NCI-H1436 treated with DMSO at 0.1 percent for 48 hours (cell line): ENCODE measurements at places on chromosomes 5 and 9.

DNA sequence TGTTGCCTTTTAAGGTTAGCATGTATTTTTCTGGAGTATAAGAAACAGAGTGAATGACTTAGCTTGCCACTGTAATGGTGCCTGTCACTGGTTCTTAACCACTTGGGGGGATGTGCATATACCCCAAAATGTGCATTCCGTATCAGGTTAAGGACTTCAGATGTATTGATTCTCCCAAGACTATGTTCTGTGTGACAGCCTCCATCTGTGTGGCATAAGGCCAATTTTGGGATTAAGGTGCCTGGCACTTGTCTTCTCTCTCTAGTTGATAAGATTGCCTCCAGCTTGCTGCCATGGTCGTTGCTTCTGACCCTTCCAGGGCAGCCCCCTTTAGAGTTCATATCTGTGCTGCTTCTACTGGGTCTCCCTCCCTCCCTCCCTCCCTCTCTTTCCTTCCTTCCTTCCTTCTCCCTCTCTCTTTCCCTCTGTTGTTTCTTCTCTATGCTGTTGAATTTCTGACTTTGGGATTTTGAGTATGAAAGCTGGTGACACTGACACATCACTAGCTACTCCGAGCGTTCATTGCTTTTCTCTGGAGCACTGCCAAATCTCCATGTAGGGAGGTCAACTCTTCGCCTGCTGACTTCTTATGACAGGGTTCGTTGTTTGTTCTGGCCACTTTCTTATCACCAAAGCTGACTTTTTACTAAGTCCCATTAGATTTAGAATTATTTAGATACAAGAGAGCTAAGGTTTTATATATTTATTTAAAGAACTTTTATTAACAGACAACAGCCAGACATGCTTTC lies 31.0 kb downstream of the TNFAIP8 start:
- DNase-seq, result no peak

GRCh38 chr5:173303878-173304590 lies 24.2 kb downstream of the STC2 start:
- no peak for DNase-seq

DNA sequence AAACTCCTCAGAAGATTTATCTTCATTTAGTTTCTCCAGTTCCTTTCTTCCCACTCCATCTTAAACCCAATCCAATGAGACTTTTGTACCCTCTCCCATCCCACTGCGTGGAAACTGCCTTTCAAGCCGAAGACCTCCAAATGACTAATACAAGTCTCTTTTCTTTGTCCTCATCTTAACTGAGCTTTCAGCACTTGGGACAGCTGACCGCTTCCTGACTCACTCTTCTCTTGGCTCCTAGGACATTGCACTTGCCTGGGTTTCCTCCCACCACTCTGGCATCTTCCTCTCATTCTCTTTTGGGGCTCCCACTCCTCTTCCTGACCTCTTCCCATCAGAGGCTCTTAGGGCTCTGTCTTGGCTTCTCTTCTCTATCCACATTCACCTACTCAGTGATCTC lies 243.7 kb downstream of the HSPA4 start:
- DNase-seq, result no peak

DNA sequence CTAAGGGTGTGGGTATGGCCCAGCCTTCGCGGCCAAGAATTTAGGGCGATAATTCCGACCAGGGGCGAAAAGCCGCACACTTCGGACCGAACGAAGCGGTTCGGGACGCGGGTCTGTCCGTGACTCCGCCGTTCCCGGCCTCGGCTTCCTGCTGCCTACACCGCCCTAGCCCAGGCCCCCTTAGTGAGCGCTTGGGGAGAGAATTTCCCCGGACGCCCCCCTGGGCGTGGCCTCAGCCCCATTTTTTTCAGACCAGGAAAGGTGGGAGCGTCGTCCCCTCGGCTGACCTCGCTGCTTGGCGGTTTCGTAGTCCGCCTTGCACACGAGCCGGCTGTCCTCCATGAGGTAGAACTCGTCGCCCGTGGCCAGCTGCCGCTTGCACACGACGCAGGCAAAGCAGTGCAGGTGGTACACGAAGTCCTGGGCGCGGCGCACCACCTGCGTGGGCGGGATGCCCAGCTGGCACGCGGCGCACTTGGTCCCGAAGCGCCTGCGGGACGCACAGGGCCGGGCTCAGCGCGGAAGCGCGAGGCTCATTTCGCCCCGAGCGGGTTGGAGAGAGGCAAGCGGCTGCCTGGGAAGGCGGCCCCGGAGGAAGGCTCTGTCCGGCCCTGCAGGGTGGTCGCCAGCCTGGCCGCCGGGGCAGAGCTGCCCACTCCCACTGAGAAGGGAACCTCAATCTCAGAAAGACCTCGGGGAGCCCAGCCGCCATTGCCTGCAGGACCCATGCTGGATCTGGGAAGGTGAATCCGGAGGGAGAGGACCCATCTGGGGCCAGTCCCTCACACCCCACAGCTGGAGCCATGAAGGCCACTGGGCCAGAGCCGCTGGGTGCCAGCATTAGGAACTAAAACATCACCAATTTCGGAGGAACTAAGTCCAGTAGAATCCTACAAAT lies 5.3 kb downstream of the LHX3 start:
- DNase-seq, result no peak

DNA sequence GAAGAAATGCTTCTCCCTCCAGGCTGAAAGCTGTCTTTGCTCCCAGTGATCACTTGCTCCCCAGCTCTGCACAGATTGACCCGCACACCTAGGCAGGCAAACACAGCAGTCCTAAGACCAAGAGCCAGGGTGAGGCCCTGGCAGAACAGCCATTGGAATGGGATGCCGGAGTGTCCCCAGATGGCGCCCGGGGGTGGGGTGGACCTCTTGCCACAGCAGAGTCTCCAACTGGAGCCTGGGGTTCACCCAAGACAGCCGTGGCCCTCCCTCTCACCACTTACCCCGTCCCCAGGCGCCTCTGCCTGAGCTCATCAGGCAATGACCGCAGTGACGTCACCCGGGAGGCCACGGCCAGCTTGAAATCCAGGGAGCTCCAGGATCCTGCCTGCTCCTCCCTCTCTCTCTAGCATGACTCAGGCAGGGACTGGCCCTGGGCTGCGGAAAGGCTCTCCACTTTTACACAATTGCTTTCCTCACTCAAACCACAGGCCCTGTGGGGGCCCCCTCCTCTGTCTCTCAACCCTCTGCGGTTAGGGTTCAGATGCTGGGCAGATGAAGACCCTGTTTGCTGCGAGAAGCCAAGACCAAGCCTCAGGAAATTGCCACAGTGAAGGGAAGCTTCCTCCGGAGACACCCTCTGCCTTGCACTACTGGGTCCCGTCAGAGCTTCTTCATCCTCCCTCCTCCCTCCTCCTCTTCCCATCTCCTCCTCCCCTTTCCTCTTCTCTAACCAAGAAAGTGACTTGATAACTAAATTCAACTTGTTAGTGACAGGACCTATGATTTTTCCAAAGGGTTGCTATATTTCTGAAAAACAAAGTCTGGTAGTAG lies 24.3 kb upstream of the PTGES start:
- DNase-seq, result no peak

GRCh38 chr9:113368348-113368981 lies 8.3 kb downstream of the HDHD3 start:
- no peak for DNase-seq

DNA sequence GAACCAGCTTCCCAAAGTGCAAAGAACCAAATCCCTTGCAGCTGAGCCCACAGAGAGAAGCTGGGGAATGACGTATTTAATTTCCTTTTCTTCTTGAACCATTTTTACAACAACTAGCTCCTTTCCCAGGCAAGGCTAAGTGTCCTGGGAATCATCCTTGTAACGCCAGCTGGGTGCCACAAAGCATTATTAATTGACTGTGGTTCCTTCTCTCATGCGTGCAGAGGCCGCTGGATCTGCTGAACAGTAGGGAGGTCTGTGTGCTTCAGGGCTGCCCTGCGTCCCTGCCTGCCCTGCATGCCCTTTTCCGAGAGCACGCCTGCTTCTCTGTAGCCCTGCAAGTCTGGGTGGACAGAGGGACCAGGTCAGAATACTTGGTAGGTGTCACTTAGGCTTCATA lies 124.1 kb upstream of the OTULINL start:
- DNase-seq, result no peak

- no peak for DNase-seq
These were observed 75.1 kb downstream of the PLCXD3 start for GRCh38 chr5:41435276-41435675.
